ENCODE measurements at places on chromosomes 4 and X.
A peak's percentile ranks its signal among the peaks of the same experiment; 100 is the strongest.

DNA sequence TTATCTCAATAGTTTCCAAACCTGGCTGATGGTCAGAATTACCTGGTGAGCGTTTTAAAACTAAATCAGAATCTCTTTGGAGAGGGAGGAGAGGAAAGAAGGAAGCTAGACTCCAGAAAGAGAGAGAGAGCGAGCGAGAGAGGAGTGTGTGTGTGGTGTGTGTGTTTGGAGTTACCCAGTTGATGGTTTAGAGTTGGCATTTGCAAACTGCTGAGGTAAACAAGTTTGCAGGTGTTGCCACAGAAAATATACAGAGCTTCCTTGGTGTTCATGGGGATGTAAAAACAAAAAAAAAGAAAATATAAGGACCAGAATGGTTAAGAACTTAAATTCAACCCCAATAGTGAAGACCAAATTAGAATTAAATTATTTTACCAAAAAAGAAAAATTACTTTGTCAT, 26.4 kb upstream of the LAP3 start:
- no peaks in the 10 kb centered on the region for H3K36me3 ChIP-seq
- H3K27ac ChIP-seq, result no peak overlapping the region
- no peaks in the 10 kb centered on the region for H3K4me1 ChIP-seq
- no peak overlapping the region for H3K4me3 ChIP-seq
- no peak for DNase-seq

GRCh38 chr4:20305976-20306375, 54.3 kb downstream of the SLIT2 start:
- H3K36me3 ChIP-seq, result no peaks in the 10 kb centered on the region
- no peaks in the 10 kb centered on the region for H3K27me3 ChIP-seq
- no peak overlapping the region for H3K4me3 ChIP-seq
- no peaks in the 10 kb centered on the region for H3K4me1 ChIP-seq

DNA sequence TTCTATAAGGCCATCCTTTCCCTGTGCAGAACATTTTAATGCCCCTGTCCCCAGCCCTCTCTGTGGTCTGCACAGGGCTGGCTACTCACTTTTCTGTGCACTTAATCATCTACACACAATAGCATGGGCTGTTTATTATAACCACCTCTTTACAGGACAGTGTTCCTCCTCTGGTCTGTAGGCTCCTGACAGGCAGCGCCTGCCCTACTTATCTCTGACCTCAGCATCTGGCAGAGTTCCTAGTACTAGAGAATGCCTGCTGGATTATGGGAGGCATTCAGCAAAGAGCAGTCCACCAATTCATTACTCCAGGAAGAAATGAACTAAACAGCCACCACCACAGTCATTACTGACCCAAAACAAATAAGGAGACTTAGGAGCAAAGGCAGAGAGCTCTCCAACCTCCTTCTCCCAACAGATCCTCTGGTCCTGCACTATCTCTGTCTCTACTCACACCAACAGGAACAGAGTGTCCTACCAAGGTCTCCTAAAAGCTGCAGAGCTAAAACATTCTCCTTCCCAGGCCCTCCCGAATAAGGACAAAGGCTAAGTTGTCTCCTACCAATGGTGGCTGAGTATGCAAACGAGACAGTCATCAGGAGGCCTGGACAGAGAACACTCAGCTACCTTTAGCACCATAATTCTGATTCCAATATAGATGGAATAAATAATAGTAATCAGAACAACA, 279.2 kb downstream of the QDPR start:
- H3K4me1 ChIP-seq, result peaks cover 10% of the 10 kb centered on the region
- DNase-seq, result no peak
- peak overlapping the region; percentile 61 for H3K27ac ChIP-seq
- H3K4me3 ChIP-seq, result no peak overlapping the region
- H3K36me3 ChIP-seq, result no peaks in the 10 kb centered on the region

DNA sequence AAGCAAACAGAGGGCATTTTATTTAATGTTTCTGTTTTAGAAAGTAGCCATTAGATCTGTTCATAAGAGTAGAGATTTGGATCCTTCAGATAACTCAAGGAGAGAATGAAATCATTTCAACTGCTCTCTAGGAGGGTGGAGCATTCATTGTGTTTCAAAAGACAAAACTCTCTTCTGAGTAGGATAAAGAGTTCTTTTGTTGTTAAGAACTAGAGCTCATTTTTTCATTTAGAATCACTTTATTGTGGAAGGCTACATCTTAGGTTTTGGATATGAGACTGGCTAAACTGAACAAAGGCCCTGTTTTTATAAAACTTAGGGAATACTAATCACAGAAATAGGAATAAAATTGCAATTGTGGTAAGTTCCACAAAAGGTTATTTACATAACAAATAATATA, 193.9 kb upstream of the PCDH10 start:
- H3K27ac ChIP-seq, result no peak overlapping the region
- H3K36me3 ChIP-seq, result no peaks in the 10 kb centered on the region
- H3K4me1 ChIP-seq, result no peaks in the 10 kb centered on the region
- no peak overlapping the region for H3K4me3 ChIP-seq
- DNase-seq, result no peak
- H3K27me3 ChIP-seq, result no peaks in the 10 kb centered on the region

GRCh38 chrX:23493941-23494374, 159.3 kb downstream of the PTCHD1 start:
- H3K4me1 ChIP-seq, result no peaks in the 10 kb centered on the region
- DNase-seq, result no peak
- no peak overlapping the region for H3K27ac ChIP-seq
- H3K36me3 ChIP-seq, result no peaks in the 10 kb centered on the region
- H3K27me3 ChIP-seq, result no peaks in the 10 kb centered on the region

DNA sequence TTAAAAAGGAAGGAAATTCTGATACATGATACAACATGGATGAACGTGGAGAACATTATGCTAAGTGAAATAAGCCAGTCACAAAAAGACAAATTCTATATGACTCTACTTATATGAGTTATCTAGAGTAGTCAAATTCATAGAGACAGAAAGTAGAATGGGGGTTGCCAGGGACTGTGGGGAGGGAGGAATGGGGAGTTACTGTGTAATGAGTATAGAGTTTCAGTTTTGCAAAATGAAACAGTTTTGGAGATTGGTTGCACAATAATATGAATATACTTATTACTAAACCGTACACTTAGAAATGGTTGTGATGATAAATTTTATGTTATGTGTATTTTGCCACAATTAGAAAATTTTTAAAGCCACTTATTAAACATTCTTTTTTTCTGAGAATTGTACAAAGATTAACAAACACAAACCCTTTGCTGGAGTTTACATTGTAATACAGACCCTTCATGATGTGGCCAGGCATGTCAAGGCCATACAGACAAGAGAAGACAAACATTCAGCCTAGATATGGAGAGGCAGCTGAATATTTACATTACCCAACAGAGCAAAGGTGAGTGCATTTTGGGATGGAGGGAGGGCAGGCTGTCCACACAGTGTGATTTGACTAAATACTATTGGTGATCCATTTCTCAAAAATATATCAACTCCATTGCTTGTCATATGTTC, 21.2 kb upstream of the GPC3 start:
- no peaks in the 10 kb centered on the region for H3K36me3 ChIP-seq
- no peak overlapping the region for H3K4me3 ChIP-seq
- H3K27ac ChIP-seq, result no peak overlapping the region
- no peak for DNase-seq
- H3K4me1 ChIP-seq, result no peaks in the 10 kb centered on the region
